ENCODE measurements at places on chromosomes 7 and 10.

GRCh38 chr10:3755440-3756359, 29.3 kb downstream of the KLF6 start:
- DNase-seq: no peak

GRCh38 chr10:129331207-129331838, 135.7 kb upstream of the MGMT start:
- no peak for DNase-seq

GRCh38 chr7:26616235-26616634, 248.2 kb downstream of the SKAP2 start:
- no peak for DNase-seq

- no peak for DNase-seq
These were observed 159.2 kb upstream of the PLXNA4 start for GRCh38 chr7:132735476-132735875.

GRCh38 chr10:106815427-106816043, 349.0 kb downstream of the SORCS1 start:
- DNase-seq: no peak

- DNase-seq: no peak
These were observed 38.6 kb upstream of the SH2D4B start for GRCh38 chr10:80498833-80499741.

DNA sequence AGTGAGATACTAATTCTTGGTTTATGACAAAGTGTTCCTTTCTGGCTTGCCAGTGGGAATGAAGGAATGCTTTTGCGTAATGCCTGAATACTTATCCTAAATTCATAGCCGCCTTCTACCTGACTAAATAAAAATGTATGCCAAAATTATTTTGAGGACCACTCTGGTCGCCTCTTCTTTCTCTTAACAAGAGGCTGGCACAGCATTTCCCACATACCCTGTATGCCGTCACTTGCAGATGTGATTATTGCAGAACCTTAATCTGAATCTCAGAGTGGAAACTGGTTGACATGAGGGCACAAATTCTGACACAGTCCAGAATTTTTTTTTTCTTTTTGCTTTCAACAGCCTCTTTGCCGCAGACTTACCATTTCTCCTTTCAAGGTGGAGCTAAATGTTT, 124.6 kb upstream of the GLCCI1 start:
- DNase-seq: no peak

- DNase-seq: no peak
These were observed 458.1 kb downstream of the RPS24 start for GRCh38 chr10:78491812-78492211.

- no peak for DNase-seq
These were observed 187.1 kb downstream of the KIF20B start for GRCh38 chr10:89888321-89889070.

- DNase-seq: no peak
These were observed 164.7 kb downstream of the TCERG1L start for GRCh38 chr10:131146790-131147189.

- DNase-seq: no peak
These were observed 9.6 kb upstream of the CFAP70 start for GRCh38 chr10:73368238-73368637.

DNA sequence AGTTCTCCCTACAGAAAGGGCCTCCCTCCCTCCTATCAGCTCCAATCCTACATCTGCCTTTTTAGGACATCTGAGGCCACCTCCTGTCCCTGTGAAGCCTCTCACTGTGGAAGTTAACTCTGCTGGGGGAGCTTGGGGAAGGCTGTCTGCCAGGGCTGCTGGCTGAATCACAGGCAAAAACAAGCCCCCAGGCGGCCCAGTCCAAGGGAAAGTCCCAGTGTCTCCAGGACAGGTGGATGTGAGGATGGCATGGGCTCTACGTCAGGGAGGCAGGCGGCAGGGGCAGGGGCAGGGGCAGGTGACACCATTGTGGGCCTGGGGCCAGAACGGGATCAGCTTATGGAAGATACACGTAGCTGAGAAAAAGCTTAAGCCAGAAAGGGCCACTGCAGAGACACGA, 240.2 kb downstream of the MAD1L1 start:
- no peak for DNase-seq

- no peak for DNase-seq
These were observed 594.4 kb upstream of the VSTM2A start for GRCh38 chr7:53947732-53948131.

DNA sequence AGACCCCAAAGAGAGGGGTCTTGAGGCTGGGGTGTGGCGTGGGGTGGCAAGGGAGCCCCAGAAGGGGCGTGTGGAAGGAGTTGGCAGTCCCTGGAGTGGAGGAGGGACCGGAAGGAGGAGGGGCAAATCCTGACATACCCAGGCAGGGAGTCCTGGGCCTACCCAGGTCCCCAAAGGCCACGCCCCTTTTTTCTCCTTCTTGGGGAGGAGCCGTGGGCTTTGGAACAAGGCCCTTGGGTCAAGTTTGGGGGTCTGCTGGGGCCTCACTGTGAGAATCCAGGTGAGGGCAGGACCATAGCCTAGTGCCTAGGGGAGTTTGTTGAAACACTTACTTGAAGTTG, 1.2 kb upstream of the SMARCD3 start:
- no peak for DNase-seq

DNA sequence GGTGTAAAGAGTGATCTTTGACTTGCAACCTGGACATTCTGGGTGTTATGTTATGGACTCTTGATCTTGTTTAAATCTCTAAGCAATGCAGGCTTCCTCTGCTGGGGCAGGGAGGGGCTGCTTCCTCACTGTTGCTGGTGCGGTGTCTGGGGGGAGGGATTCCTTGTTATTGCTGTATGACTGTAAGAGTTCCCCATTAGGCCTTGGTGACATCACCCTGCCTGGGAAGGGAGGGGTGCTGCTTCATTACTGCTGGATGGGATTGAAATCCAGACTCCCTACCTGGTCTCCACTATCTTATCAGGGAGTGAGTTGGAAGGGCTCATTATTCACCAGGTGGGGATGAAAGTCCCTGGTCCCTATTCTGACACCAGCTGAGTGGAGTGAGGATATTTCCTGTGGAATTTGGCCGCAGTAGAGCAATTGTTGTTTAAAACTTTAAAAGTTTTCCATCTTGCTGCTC, 8.8 kb downstream of the OGDH start:
- DNase-seq: no peak

- peak; percentile 39 for DNase-seq
These were observed 36.0 kb downstream of the KCNH2 start for GRCh38 chr7:150942001-150942590.

DNA sequence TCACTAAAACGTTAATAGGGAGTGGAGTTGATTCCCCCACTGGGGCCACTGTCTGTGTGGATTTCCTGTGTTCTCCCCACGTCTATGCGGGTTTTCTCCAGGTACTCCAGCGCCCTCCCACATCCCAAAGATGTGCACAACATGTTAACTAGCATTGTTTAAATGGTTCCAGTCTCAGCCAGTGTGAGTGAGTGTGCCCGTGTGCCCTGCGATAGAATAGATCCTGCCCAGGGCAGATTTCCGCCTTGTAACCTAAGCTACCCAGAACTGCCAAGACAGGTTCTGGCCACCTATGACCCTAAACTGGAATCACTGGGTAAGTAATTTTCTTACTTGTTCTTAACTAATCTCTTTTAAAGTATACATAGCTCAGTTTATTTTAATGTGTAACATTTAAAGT, 58.5 kb downstream of the CCDC6 start:
- no peak for DNase-seq

DNA sequence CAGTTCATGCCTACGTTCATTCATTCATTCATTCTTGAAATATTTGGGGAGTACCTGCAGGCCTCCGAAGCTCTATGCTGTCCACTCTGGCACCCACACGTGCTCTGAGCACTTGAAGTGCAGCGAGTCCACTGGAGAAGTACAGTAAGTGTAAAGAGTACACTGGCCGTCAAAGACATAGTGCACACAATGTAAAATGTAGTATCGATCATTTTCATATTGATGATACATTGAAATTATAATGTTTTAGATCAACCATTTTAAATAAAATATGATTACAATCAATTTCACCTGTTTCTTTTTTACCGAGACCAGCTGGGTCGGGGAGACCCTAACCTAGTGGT, 37.0 kb upstream of the PURB start:
- no peak for DNase-seq

- DNase-seq: no peak
These were observed 31.5 kb downstream of the PIK3AP1 start for GRCh38 chr10:96688789-96689188.
